Caco-2 (cell line): ENCODE measurements at places on chromosomes 4 and X.

DNA sequence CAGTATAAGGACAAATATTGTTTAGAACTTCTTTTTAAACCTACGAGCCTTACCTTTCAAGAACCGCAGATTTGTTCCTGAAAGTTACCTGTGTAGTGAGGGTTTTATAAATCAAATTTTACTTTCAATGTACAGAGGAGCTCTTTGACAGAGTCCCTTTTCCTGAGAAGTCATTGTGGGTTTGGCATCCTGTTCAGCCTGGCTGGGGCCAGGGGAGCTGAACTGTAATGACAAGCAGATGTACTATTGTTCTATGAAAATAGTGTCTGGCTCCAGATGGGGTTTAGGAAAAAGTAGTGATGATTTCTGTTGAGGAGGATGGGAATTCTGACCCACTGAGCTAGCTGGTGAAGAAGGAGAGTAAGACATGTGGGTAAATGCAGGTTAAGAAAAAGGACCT is 196.2 kb upstream of the PGRMC2 start:
- no peak for DNase-seq

GRCh38 chr4:73676861-73677323 is 56.7 kb upstream of the RASSF6 start:
- no peak for DNase-seq

DNA sequence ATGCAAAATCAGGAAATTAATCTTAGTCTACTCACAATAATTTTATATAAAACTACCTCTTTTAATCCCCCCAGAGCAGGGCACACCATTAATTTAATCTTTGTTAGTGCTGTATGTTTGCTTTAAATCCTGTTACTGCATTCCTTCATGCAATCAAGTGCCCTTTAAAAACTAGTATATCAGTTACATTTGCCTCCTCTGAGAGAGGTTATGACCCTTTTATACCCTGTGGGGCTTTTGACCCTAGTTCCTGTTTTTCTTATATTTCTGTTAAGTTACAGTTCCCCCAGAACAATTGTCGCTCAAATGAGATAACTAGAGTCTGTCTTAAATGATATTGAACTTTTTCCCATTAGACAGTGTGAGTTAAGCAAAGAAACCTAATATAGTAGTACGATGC is 46.2 kb downstream of the GPC4 start:
- DNase-seq, result no peak

DNA sequence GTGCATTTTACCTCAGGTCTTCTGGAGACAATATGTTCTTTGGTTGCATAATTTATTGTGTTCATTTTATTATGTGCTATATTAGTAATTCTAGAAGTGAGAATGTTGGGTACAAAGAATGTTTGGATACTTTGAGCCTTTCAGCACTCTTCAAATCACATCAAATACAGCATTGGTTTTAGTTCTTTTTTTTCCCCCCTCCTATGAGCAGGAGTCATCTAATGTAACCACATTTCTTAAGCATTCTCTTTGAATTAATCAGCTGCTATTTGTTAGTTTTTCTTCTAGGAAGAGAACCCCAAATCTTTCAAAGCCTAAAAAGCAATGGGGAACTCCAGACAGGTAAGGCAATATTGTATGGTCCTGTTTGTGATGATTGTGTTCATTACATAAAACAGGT is 46.7 kb downstream of the ARL9 start:
- DNase-seq, result no peak

DNA sequence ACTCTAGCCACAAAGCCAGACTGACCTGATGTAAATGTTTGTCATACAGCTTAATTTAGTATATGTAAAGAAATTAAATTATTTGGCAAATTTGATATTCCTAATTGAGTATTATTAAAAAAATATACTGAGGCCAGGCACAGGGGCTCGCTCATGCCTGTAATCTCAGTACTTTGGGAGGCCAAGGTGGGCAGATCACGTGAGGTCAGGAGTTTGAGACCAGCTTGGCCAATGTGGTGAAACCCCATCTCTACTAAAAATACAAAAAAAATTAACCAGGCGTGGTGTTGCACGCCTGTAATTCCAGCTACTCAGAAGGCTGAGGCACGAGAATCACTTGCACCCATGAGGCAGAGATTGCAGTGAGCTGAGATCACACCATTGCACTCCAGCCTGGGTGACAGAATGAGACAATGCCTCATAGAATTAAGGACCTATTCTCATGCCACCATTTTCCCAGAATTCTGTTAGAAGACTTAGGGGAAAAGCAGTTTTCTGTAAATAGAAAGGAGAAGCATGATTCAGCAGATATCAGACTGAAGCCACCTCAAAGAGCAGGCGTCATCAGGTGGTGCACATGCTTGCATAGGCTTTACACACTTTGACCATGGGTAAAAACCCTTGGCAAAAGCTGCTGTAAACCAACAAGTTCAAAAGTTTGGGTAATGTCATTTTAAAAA is 6.1 kb downstream of the UBQLN2 start:
- no peak for DNase-seq

- no peak for DNase-seq
Measured at GRCh38 chr4:107098401-107098800, 62.3 kb upstream of the DKK2 start.

DNA sequence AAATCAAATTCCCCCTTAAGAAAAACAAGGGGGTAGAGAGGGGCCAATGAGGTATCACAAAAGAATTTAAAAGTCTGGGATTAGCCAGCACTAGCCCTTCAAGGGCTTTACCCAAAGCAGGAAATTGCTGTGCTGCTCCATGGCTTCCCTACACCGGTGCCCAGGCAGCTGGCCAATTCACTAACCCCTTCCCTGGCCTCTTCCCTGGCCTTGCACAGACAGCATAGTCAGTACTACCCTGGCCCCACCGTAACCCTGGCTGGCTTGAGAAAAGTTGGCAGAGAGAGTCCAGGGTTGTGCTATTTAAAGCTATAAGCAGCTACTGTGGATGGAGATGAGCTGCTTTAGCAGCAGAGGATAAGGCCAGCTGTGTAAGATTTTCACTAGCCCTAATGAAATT is 43.1 kb downstream of the ADAMTS3 start:
- no peak for DNase-seq
